ENCODE measurements at places on chromosomes 3 and 15.

GRCh38 chr15:93974804-93975481 is 256.4 kb upstream of the MCTP2 start:
- no peak for DNase-seq

GRCh38 chr3:7280318-7280717 is 419.4 kb downstream of the GRM7 start:
- DNase-seq = no peak

DNA sequence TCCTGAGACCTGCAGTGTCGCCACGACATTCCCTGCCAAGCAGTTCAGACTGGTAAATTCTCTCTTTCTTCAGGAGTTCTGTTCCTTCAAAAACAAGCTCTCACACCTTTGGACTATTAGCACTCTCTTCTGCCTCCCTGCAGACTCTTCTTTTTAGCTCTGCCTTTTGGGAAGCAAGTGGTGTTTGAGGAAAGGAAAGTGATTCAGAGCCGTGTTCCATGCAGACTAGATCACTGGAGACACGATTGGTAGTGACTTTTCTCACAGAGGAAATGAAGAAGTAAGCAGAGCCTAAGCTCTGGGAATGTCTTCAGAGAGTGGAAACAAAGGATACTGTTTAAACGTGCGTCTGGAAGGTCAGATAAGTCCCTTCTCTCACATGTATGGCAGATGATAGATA is 270.6 kb upstream of the TPRG1 start:
- DNase-seq = no peak

DNA sequence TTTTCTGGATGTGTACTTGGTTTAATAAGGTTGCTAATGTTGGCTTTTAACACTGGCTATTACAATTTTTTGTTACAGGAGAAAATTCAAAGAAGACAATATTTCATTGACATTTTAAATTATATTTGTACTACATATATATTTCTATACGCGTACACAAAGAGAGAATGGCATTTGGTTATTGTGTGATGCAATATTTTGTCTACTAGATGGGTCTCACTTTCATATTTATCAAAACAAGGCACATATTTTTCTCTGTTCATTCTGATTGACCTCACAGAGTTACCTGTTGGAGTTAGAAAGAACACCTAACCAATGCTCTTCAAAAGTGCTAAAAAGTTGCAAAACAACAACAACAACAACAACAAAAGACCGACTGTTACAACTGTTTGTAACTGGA is 50.2 kb upstream of the VGLL3 start:
- no peak for DNase-seq

DNA sequence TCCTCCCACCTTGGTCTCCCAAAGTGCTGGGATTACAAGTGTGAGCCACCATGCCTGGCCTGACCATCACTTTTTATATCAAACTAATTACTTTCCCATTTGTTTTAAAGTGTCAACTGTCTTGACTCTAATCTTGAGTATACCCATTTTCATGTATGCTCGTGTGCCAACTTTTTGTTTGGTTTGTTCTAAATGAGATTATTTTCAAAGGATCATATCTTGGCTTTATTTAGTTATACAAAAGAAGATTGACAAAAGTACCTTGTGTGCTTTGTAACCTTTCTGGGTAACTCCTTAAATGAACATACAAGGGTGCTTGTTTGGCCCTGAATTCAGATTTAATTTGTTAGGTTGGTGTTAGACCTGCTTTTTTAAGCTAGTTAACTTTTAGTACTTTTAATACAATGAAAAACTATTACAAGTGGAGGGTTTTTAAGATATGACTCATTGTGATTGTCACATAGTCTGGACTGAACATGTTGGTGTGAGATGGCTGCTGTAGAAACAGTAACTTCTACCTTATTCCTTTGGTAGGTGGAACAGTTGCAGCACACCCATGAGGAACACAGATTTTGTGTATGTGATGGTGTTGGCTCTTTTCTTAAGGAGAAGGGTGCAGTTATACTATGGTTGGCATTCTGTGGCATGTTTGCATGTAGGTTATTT is 10.7 kb downstream of the KIF23 start:
- DNase-seq = no peak

- DNase-seq = no peak
Observed at GRCh38 chr3:20573175-20573574, 387.2 kb upstream of the SGO1 start.

- DNase-seq = no peak
Observed at GRCh38 chr15:73033611-73034010, 18.7 kb upstream of the NEO1 start.

GRCh38 chr3:122864498-122864897 is 69.6 kb downstream of the SLC49A4 start:
- DNase-seq = no peak

GRCh38 chr3:119145500-119146167 is at the start of gene TEX55:
Gene TEX55, plus strand, starts transcription at chr3:119146165. Its CDS starts 25 bp downstream, at chr3:119146190.
- peak; percentile 21 for DNase-seq

DNA sequence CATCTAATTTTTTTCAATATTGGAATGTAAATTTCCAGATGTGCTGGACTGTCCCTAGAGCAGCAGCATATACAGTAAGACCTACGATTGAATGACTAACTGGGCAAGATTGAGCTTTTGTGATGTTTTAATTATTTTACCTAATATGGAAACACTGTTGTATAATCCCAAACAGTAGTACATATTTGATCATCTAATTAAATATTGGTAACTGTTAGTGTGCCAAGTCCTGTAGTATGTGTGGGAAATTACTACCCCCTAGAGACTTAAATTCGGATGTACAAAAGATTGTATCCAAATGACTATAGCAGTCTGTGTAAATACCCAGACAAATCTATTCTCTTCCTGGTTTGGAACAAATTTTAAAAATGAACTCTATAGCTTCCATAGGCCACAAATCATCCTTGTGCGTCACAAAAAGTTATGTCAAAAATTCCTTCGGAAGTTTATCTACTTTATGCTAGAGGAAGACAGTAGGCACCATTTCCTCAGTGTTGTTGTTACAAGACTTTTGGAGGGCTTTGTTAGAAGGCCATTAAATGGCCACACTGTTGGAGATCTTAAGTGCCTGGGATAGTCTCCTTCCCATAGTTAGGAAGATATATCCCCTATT is 41.6 kb downstream of the NKIRAS1 start:
- DNase-seq = no peak

GRCh38 chr15:70113304-70113700 is 15.6 kb upstream of the TLE3 start:
- no peak for DNase-seq

DNA sequence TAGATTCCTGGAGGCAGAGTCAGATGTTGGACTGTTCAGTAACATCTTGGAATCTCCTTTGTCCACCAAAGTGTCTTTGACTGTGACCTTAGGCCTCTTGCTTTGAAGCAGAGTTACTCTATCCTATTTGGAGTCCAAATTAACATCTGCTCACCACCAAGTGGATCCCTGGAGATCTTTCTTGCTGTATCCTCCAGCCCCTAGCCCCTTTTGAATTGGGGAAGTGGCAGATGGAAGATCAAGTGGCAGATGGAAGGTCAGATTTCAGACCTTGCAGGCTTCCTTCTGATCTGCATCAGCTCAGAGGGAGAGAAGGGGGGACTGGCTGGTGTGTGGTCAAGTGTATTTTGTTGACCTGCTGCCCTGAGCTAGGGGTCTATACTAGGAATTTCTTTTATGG is 125.0 kb upstream of the ROPN1 start:
- no peak for DNase-seq

DNA sequence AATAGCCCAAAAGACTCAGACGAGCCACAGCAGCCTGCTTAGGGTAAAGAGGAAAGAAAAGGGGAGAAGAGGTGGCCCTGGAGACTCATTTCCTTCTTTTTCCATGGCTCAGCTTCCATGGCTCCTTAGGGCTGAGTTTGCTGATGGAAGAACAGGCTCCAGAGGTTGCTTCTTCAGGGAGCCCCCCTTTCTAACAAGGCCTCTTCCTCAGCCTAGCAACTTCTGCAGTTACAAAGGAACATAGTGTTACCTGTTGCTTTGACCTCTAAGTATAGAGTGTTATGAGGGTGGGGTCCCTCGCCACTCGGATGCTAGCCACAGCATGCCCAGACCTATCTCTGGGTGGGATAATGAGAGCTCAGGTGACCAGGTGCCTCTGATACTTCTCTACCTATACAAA is 43.2 kb upstream of the SPESP1 start:
- DNase-seq = no peak

GRCh38 chr3:152309031-152309430 is 40.3 kb downstream of the MBNL1 start:
- DNase-seq = no peak

GRCh38 chr3:14913071-14913925 is 34.1 kb upstream of the NR2C2 start:
- no peak for DNase-seq

- no peak for DNase-seq
Observed at GRCh38 chr15:63895194-63895593, 61.4 kb upstream of the HERC1 start.

GRCh38 chr3:24198728-24199127 is 253.6 kb downstream of the NR1D2 start:
- DNase-seq = no peak

- DNase-seq = no peak
Observed at GRCh38 chr3:157059181-157059580, 100.8 kb downstream of the CCNL1 start.

- no peak for DNase-seq
Observed at GRCh38 chr3:100913870-100914648, 79.2 kb downstream of the ABI3BP start.

GRCh38 chr3:11185564-11186317 is 31.4 kb downstream of the HRH1 start:
- no peak for DNase-seq

DNA sequence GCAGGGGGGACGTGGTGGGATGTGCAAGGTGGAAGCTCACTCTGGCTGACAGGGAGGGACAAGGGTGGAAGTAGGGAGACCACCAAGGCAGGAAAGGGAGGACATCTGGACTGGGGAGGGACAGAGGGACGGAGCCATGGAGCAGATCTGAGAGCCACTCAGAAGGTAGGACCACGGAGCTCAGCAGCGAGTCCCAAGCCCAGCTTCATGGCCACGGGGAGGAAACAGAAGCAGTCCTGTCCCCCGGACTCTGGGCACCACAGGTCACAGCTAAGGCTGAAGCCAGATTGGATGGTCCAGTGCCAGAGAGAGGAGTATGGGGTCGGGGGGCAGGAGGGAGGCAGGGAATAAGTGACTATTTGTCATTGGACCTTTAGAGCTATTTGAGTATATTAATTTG is 220.1 kb downstream of the TBC1D2B start:
- DNase-seq = no peak

- no peak for DNase-seq
Observed at GRCh38 chr3:20396335-20396734, 210.3 kb upstream of the SGO1 start.

DNA sequence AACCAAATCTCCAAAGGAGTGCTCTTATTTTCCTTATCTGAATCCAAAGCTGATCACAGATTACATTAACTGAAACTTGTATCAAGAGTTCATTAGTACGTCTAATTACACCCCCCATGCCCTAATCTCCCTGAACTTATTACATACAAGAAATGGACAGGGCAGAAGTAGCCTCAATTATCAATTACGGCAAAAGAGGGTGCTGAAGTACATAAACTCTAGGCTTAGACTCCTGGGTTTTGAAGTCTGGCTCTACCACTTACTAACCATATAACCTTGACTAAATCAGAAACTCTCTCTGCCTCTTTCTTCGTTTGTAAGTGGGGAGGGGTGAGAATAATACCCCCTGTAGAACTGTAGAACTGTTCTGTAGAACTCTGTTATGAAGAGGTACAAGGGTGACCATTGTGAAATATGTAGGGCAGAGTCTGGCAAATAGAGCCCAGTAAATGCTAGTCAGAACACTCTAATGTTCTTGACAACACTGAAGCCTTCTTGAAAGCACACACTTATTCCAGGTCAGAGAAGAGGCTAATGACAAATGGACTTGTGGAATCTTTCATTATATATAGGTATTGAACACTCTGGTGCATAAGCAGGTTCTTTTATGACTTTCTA is 19.6 kb upstream of the OR5K4 start:
- no peak for DNase-seq

- DNase-seq = no peak
Observed at GRCh38 chr3:180188512-180189309, 152.0 kb upstream of the PEX5L start.

GRCh38 chr3:177499779-177500423 is 302.6 kb upstream of the TBL1XR1 start:
- DNase-seq = no peak

DNA sequence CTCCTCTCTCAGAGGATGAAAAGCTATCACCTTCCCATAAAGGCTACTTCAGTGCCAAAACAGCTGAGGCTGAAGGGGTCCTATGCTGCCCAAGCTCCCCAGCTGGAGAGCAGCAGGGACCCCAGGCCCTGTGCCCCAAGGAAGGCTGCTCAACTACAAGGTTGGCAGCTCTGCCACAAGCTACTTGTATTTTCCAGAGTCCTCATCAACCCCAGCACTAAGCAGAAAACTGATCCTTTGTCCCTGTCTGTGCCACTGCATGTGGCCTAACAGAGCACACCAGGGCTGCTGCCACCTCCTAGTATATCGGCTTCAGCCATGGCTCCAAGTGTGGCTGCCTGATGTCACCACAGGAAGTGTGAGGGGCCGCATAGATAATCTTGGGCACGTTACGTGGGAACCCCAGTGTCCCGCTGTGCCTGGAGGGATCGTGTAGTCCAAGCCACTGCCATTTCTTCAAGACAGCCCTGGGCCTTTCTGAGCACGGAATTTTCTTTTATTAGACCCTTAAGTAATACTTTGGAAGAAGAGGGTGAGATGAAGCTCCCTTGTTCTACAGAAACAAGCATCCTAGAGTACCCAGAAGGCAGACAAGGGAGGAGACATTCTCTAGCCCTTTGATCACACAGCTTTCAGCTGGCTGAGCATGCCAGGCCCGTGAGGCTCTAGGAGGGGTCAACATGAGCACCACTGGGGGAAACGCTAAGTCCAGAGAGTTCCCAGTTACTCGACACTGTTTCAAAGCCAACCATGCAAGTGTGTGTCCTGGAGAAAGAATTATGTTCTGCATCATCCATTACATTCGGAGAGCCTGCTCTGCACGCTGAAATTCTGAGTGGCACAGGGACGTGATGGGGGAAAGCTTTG is 60.7 kb downstream of the CAPN7 start:
- DNase-seq = no peak

DNA sequence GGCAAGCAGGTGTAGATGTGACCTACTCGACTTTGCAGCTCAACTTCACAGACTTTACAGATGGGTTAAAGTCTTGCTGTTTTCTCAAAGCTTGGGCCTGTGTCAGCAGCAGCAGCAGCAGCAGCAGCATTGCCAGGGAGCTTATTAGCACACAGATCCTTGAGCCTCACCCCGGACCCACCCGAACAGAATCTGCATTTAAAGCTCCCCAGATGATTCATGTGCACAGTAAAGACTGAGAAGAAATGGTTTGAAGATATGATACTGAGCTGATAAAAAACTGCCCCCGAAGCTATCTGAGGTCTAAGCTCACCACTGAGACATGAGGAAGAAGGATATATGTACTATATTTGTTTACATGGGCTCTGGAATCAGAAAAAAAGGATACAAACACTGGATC is 231.7 kb downstream of the ARPP21 start:
- DNase-seq = no peak

- no peak for DNase-seq
Observed at GRCh38 chr3:4758249-4758860, 220.9 kb upstream of the BHLHE40 start.

DNA sequence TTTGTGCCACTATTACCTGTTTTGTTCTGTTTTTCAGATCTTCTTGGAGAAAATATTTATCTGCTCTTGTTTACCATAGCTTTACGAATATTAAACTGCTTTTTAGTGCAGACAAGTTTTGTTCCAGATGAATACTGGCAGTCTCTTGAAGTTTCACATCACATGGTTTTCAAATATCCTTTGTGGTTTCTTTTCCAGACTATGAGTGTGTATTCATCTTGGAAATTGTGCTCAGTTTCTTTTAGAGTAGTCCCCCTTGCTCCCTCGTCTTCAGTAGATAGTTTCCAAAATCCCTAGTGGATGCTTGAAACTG is 1.2 kb downstream of the PIGB start:
- no peak for DNase-seq
